ENCODE measurements at places on chromosomes 1 and 21. TPM values are rescaled to one million over a fixed set of nuclear protein-coding genes. Genes with fewer than 3 reads are reported as not detected.

DNA sequence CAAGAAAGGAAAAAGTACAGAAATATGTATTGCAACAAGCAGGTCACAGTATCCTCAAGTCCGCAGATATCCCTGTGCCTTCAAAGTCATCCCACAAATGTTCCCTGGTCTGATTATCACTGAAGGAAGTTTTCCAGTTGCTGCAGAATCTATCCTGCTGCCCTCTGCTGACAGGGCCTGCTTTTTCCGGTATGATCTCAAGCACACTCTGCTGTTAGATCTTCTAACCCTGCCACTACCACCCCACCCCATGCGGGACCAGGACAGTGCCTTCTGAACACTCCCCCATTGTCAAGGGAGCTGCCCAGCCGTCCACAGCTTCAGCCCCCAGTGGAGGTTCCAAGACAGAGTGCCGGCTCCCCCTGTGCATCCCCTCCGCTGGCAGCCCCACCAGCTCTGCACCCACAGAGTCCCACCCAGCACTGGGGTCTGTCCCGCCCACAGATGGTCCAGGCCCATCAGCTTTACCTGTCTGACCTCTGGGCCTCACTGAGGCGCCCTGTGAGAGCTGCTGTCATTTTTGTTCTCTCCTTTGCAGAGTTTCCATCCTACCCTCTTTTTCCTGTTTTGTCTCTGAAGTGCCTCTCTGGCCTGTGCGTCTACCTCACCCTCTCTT is 27.9 kb downstream of the FAM163A start:
- DNase-seq = no peak

GRCh38 chr1:16721871-16722641 is 18.3 kb upstream of the RNU1-4 start:
- no peak for DNase-seq

Gene KLHDC8A
- total RNA-seq = not detected

Gene PRKAA2
- total RNA-seq = 9.7 TPM

Gene OR2T6
- not detected for total RNA-seq

GRCh38 chr1:201324821-201325677 is 41.7 kb downstream of the PKP1 start:
- DNase-seq = no peak

DNA sequence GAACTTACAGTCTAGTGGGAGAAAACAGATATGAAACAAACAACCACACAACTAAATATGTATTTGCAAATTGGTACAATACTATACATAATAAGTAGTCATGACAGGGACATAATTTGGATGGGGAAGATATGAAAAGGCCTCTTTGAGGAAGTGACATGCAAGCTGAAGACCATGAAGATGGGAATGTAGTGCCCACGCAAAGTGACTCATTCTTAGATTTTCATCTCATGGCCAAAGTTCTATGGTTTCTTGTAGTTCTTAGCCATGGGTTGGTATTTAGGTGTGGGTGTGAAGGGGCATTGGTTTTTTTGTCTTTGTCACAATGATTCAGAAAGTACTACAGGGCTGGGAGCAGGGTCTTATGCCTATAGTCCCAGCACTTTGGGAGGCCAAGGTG is 105.4 kb upstream of the FAM78B start:
- DNase-seq = no peak
